Inflammatory macrophage treated with lipopolysaccharide for 4 hours (primary cell): ENCODE measurements at places on chromosomes 12 and 14.

GRCh38 chr12:101939856-101940265 lies 62.5 kb downstream of the DRAM1 start:
- DNase-seq: peak; percentile 66

DNA sequence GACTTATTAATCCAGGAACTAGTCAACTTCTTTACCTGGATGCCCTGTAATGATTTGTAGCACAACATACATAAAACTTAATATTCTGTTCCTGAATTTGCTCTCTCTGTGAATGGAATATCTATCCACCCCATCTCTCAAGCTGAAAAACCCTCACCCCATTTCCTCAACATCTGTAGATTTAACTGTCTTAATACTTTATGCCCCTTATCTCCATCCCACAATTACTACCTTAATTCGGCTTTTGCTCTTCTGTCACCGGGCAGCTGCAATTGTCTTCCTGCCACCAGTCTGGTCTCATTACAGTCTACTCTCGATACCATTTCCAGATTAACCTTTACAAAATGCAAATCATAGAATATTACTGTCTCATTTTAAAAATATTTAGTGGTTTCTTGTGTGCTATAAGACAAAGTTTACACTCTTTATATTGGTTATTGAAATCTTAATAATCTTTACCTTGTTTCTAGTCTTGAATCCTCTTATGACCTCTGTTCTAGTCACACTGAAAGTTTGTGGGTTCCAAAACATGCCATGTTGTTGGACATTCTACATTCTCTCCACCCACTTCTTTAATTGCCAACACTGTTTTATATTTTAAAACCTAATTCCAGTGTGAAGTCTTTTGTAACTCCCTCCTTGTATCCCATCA lies 347.3 kb downstream of the RAD51B start:
- no peak for DNase-seq

- peak; percentile 4 for DNase-seq
Measured at GRCh38 chr14:31842899-31843298, 234.2 kb upstream of the ARHGAP5 start.

DNA sequence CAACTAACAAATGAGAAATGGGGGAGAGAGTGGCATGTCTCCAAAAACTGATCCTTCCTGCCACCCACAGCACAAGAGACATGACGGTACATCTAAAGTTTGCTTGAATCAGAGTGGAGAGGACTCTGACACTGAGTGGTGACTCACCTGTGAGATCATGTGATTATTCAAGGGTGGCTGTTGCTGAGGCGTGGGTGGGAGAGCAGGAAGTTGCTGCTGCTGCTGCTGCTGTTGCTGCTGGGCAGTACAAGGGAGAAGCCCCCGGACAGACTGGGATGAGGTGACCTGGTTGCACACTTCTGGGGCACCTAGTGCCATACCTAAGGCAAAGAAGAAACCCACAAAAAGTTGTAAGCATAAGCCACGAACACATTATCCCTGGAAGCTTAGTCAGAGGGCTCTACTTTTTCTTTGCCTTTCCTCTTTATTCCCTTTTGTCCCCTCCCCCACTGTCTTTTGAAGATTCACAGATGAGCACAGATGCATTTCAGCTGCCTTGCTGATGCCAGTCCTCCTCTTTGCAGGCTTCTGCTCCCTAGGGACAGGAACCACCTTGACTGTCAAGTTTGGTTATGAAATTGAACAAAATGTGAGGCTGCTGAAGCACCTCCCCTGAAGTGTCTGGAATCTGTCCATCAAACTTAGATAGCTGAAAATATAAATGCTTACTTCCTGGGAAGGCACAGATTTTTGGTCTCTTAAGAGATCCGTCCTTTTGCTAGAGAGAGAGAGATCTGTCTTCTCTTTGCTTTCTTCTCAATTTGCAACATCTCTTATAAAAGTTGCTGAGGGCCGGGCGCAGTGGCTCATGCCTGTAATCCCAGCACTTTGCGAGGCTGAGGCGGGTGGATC lies 29.4 kb upstream of the STAC3 start:
- peak; percentile 95 for DNase-seq

- DNase-seq: no peak
Measured at GRCh38 chr12:121762269-121762668, 31.2 kb downstream of the RHOF start.

DNA sequence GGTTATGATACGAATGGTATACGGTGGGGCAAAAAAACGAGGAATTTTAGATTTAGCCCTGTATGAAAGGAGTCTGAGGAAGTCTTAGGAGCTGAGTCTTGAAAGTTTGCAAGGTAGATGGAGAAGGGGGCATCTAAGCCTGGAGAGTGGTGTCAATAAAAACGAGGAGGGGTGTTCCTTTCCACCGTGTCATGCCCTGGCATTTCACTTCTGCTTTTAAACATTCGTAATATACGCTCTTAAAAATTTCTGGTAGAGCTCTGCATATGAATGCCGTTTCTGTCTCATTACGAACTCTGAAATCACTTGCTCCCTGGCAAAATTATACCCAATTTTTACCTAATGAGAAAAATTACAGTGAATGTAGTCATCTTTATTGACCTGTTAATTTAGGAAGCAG lies 170.2 kb downstream of the ERC1 start:
- peak; percentile 3 for DNase-seq

DNA sequence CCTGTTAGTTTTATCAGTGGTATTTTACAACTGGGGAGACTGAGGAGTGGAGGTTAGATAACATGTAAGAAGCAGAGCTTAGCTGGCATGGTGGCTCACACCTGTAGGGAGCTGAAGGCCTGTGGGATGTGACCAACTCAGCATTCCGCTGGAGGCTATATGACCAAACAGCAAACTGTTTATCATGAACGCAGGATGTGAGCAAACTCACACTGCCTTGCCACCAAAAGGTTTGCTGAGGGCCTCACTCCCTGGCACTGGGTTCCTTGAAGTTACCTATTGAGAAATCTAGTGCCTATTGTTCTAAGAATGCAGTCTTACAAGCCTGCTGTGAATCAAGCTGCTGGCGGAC lies 23.4 kb downstream of the JKAMP start:
- DNase-seq: no peak

DNA sequence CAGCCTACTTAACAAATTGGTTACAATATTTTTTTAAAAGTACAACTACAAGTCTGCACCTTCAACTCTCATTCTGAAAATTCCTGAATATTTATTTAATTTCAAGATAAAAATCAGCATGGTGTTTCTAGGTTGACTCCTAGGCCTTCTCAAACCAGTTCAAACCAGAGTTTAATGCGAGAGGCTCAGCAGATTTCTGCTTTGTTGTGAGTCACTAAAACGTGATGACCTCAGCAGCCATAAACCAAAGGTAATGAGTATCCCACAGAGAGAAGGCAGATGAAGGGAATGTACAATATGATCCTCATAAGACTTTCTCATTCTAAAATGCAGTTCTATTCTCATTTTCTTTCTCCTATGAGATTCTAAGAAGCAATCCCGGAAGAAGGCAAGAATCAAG lies 1.5 kb downstream of the PRDM4 start:
- peak; percentile 69 for DNase-seq

GRCh38 chr12:113170457-113170856 lies 14.8 kb downstream of the DDX54 start:
- DNase-seq: no peak

- DNase-seq: no peak
Measured at GRCh38 chr12:115051378-115051777, 367.4 kb upstream of the TBX3 start.

GRCh38 chr14:101369194-101369915 lies 191.9 kb upstream of the DIO3 start:
- DNase-seq: no peak

DNA sequence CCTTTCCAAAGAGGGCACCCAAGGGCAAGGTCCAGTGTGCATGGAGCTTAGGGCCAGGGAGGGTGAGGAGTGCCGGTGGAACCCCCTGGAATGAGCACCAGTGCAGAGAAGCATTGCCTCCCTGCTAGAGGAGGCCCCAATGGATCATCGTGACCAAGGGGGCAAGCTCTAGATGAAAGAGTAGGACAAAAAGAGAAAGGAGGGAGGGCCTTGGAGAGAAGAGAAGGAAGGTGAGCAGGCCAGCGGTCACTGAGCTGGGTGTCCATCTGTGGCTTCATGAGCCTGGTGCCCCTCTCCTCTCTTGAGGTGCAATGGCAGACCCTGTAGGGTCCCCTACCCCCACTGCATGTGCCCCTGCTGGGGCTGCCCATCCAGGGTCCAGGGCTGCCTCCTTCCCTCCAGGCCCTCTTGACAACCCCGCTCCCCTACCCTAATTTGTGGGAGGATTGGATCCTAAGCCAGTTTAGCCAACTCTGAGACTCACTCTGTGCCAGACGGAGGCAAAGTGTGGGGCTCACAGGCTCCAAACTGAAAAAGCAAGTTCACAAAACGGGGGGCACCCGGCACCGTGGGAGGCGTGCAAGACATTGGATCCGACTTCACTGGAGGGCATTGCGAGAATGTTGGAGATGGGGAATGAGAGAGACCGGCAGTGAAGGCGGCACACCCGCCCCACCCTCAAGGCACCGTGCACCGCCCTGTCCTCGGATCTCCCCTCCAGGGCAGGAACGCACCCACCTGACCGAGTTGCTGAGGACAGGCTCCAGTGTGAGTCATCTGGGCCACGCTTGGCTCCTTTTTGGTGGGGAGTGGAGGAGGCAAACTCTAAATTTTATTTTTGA lies 207.5 kb downstream of the KIF26A start:
- DNase-seq: no peak

DNA sequence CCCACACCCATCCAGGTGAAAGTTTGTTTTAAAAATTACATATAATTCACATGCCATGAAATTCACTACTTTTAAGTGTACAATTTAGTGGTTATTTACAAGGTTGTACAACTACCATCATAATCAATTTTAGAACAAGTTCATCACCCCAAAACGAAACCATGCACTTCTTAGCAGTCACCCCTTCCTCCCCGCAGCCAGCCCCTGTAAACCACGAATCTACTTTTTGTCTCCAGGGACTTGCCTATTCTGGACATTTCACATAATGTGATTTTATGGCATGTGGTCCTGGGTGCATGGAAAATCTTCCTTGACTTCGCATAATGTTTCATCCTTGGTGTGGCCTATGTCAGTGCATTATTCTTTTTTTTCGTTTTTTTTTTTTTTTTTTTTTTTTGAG lies 19.2 kb upstream of the TRAF3 start:
- DNase-seq: no peak

DNA sequence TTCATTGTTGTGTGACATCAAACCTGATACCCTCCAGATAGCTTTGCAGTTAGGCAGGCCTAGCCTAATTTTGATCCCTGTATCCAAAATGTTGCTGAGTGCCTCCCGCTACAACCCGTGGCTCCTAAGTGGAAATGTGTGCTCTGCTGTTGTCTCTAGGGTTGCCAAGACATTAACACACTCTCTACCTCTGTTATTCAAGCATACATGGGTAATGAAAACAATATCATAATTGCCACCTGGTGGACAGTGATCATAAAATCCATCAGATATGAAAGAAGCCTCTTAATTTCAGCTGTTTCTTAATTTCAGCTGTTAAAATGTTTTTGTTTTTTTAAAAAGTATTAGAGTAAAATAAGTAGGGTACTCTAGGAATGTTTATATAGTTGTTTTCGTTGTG lies 93.5 kb downstream of the PLEKHA5 start:
- DNase-seq: no peak

DNA sequence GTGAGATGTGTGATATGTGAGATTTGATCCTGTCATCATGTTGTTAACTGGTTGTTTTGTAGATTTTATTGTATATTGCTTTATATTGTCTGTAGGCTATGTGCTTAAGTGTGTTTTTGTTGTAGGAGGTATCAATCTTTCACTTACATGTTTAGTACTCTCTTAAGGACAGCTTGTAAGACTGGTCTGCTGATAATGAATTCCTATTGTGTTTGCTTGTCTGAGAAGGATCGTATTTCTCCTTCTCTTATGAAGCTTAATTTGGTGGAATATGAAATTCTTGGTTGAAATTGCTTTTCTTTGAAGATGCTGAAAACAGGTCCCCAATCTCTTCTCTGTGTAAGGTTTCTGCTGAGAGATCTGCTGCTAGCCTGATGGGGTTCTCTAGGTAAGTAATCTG lies 94.5 kb upstream of the ARHGAP5 start:
- DNase-seq: no peak

DNA sequence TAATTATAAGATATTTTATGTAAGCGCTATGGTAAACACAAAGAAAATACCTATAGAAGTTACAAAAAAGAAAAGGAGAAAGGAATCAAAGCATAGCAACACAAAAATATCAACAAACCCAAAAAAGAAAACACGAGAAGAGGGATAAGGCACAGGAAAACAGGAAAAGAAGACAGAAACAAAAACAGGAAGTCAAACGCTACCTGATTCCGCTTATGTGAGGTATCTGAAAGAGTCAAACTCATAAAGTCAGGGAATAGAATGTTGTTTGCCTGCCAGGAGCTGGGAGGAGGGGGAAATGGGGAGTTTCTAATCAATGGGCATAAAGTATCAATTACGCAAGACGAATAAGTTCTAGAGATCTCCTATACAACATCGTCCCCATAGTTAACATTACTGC lies 39.9 kb upstream of the GPR132 start:
- DNase-seq: no peak

DNA sequence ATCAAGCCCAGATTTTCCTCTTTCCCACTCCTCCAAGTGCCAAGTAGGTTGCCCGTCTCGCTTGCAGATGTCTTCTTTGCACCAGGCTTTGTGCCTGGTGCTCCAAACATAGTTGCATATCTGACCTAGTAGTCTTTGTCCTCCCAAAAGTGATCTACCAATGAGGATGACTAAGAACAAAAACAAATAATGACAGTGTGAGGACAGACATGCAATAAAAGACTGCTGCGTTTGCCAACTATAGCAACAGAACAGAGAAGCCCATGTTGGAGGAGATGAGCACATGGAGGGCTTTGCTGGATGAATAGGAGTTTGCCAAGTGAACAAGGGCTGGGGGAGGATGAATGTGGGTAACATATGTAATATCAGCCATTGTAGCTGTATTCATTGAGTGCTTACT lies 15.6 kb downstream of the DTX1 start:
- no peak for DNase-seq

DNA sequence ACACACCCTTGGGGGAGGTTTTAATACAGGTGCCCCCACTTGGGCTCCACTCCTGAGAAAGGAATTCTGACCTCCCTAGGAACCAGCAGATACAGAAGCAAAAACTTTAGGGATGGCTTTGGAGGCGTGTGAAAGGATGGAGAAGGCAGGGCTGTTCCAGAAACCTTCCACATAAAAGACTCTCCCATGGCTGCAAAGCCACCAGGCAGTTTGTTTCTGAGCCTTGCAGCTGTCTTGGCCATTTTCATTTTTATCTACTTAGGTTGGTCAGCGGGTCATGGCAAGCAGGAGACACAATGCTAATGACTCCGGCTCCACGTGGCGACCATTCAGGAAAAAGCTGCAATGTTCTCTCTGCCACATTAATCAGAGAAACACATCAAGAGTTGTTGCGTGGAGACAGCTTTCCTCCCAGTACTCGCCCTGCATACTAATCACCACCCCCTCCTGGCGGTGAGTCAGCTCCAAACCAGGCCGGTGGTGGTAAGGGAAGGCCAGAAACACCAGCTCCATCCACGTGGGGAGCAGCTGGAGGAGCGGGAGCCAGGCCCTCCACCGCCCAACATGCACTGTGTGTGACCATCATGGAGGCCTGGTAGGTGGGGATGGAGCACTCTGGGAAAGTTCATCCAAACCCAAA lies 30.9 kb upstream of the IRF2BPL start:
- DNase-seq: peak; percentile 66

GRCh38 chr12:6069437-6070093 lies 54.9 kb downstream of the VWF start:
- peak; percentile 90 for DNase-seq
